ENCODE measurements at places on chromosomes 1 and 21.

- no peak for DNase-seq
Measured at GRCh38 chr1:92653605-92654381, 131.1 kb downstream of the EVI5 start.

GRCh38 chr21:34960687-34961086 lies 88.4 kb downstream of the RUNX1 start:
- no peak for DNase-seq

DNA sequence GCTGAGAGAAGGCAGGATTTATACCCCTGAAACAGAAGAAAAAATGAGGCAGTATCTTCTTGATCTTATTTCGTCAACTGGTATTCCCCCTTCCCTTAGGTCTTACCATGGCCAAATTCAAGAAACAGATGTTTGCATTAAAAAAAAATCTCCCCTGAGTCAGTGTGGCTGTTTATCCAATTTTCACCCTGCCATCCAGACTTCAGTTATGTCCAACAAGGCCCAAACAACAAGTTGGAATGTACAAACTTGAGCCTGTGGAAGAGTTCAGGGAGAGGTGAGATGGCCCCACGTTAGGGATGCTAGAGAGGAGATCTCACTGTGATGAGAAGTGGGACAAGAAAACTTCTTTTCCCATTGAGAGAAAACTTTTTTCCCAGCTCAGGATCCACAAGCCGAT lies 147.2 kb upstream of the PROX1 start:
- DNase-seq, result no peak

GRCh38 chr1:207579436-207579799 lies 65.5 kb upstream of the CR1L start:
- DNase-seq, result no peak

- no peak for DNase-seq
Measured at GRCh38 chr1:11877074-11877473, 18.3 kb upstream of the NPPB start.

- no peak for DNase-seq
Measured at GRCh38 chr1:212237651-212238050, 47.6 kb upstream of the PPP2R5A start.

DNA sequence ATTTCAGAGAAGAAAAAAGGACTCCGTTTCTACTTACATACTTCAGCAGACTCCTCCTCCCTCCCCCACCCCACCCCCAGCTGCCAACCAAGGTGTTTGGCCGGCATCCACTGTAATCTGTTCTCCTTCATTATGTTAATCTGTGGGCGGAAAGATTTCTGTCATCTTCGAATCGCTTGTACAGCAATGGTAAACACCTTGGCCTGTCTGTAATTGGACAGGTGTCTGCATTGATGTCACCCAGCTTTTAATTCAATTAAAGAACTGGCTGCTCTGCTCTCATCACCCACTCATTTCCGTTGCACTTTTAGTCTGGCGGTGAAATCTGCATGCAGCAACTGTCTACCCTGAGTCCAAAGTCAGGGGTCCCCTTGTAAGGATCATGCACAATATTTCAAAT lies 368.6 kb downstream of the USH2A start:
- DNase-seq, result no peak

DNA sequence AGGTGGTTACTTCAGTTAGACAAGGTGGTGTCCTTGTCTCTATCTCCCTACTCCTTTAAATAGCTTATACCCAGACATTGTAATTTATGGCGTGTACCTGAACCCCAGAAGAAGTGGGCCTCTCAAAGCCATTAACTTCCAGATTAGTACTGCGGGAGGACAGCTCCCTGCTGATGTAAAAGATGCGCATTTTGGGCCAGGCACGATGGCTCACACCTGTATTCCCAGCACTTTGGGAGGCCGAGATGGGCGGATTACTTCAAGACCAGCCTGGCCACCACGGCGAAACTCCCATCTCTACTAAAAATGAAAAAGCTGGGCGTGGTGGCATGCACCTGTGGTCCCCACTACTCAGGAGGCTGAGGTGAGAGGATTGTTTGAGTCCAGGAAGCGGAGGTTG lies 15.0 kb upstream of the PLEKHM2 start:
- no peak for DNase-seq

DNA sequence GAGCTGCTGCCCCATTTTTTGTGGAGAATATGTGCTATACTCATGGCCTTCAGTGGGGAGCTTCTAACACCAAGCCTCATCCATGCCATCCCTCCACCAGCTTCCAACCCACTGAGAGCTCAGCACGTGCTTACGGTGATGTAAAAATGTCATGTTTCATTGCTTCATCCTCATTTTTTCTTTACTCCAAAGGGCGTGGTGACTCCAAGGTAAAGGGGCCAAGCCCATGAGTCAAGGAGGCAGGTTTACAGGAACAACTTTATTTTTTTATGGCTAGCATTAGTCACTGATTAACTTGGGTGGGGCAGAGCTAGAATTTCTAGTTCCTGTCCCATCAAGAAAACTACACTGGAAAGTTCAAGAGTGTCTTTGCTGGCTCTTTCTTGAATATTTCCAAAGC lies at the start of gene C1orf226:
Gene C1orf226 (plus strand): TSS at position 346 of the 400 bp plus-strand sequence. CDS start 174 bp downstream, outside the sequence.
- no peak for DNase-seq

DNA sequence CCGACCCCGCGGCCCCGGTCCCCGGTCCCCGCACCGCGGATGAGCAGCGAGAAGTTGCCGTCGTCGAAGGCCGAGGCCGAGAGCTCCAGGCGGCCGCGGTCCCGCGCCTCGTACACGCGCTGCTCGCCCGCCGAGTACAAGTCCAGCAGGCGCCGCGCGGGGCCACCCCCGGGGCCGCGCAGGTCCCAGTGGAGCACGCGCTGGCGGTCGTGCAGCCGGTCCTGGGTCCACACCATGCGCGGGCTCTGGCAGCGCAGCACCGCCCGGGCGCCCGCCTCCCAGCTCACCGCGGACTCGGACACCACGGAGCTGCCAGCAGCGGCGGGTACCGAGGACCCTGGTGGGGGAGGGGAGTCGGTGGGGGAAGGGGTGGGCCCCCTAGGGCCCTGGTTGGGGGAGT lies 2.9 kb downstream of the MXRA8 start:
- no peak for DNase-seq

DNA sequence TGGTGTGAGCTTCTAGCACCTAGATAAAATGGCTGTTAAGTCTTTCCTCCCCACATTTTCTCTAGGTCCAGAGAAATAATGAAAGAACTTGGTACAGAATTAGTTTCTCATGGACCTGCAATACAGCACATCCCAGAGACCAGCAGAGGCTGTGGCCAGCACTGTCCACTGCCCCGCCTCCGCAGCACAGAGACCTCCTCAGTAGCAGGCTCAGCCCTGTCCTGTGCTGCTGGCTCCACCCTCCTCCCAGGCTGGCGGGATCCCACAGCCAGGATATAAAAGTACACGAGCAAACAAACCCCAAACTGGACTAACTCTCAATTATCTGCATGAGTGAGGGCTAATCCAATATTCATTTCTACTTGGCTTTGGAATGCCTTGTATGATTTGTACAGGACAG lies 401.5 kb downstream of the RPS6KC1 start:
- no peak for DNase-seq

DNA sequence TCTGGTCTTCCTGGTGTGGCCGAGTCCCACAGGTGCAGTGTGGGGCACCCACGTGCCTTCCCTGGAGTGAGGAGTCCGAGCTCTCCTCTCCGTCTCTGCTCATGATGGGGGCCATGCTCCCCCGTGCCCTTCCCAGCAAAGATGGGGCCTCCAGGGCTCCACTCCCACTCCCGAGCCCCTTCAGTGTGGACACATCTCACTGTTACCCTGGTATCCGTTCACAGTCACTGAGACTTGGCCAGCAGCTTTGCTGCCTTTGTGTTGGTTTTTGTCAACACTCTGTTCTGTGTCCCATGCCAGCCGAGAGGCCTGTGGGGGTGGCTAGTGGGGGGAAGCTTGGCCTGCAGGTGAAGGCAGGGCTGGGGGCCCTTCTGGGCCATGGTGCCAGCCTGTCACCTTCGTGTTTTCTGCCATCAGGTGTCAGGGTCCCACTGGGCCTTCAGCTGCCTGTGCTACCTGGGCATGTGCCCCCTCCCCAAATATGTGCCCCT lies 46.9 kb upstream of the POFUT2 start:
- no peak for DNase-seq

GRCh38 chr1:170410401-170411166 lies 121.4 kb upstream of the GORAB start:
- DNase-seq, result no peak

DNA sequence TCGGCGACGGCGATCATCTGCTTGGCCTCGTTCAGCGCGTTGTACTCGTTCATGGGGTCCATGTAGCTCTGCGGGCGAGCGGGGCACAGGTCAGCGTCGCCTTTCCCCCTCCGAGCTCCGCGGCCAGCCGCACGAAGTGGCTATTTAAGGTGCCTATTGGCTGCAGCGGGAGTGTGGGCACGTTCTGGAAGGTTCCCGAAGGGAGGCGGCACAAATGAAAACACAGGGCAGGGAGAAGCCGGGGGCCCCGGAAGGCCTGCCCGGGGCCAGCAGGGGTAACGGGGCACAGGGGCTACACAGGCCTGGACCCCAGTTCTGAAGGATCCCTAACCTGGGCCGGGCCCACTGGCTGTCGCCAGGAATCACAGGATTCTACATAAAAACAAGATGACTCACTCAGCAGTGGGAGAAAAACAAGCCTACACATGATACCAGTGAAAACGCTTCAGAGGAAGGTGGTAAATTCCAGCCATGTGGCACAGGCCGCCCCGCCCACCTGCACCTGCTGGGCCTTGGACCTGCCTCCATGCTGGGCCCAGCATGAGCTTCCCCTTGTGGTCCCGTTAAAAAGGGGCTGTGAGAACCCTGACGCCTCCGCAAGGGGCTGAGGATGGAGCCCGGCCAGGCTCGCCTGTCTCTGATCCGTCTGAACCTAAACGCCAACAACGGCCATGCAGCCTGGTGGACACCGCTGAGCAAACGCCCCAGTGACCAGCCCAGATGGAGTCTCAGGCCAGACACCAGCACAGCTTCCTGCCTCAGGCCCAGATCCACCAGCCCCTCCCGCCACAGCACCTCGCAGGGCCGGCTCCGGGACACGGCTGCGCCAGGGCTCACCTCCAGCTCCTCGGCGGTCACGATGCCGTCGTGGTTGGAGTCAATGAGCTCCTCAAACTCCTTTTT lies 3.9 kb upstream of the TNFRSF4 start:
- no peak for DNase-seq

DNA sequence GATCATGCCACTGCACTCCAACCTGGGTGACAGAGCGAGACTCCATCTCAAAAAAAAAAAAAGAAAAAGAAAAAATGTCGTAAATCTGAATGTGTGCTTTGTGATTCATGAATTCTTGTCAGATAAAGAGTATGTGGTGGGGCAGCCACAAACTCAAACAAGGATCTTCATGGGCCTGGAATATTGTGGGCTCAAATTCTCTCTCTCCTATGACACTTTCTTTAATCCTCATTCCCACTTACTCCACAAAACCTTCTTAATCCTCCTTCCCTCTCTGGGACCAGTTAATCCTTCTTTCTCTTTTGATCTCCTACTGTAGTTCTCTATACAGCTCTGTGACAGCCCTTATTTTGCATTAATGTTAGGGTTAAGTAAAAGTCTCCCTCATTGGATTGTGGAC lies 112.3 kb downstream of the AK5 start:
- no peak for DNase-seq

GRCh38 chr1:218874313-218874712 lies 299.4 kb upstream of the LYPLAL1 start:
- DNase-seq, result no peak

- DNase-seq, result no peak
Measured at GRCh38 chr1:43349594-43350306, 9.0 kb upstream of the CDC20 start.

GRCh38 chr1:13992489-13993285 lies 292.7 kb downstream of the PRDM2 start:
- DNase-seq, result no peak

DNA sequence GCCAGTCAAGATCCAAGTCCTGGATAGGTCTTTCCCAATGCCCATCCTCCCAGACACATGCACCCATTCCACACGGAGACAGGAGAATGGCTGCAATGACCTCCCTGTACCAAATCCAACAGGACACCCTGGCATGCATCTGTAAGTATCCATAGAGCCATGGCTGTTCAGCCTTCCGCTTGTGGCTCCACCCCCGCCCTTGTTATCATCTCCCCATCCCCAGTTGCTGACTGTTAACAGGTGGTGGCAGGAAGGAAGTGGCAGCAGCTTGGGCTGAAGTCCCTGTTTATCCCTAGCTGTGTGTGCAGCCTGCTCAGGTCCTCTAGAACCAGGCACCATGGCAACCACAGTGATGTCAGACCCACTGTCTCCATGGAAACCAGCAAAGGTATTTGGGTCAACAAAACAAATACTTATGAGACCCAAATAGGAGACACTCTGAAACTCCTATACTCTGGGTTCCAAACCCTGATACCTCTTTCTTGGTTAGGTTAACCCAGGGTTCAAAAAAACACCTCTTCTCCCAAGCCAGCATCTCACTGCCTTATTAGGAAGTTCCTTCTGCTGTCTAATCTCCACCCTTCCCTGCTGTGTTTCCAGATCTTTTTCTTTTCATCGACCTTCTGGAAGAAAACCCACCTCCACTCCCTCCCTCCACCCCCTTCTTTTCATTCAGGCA lies 721 bp downstream of the PBXIP1 start:
- peak; percentile 83 for DNase-seq

- no peak for DNase-seq
Measured at GRCh38 chr1:20551161-20551560, 1.2 kb upstream of the FAM43B start.

- no peak for DNase-seq
Measured at GRCh38 chr1:43465505-43466067, 11.9 kb upstream of the HYI start.

DNA sequence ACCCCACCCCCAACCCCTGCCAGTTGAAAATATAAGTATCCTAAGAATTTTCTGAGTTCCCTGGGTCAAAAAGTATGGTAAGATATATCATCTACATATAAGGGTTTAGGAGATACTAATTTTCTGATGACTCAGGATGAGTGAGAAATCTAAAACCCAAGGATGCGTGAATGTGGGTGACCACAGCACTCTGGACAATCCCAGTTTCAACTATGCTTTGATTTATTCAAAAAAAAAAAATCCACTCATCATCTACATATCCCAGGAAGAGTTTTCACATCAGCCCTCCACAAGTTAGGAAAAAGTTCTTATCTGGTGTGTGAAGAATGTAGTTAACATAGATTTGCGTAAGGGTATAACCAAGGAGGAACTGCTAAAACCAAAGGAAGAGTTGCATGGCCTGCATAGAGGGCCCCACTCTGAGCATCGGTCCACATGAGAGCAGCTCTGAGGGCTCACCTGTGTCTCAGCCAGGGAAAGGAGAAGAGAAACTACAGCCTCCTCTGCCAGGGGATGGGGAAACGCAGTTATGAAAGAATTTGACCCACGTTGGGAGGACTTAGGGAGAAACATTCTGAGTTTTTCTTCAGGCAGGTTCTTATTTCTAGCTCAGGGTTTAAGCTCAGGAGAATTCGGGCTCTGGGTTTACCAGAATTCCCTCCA lies 18.8 kb downstream of the LAMB3 start:
- no peak for DNase-seq

GRCh38 chr1:209766051-209766450 lies 10.2 kb downstream of the TRAF3IP3 start:
- DNase-seq, result no peak

DNA sequence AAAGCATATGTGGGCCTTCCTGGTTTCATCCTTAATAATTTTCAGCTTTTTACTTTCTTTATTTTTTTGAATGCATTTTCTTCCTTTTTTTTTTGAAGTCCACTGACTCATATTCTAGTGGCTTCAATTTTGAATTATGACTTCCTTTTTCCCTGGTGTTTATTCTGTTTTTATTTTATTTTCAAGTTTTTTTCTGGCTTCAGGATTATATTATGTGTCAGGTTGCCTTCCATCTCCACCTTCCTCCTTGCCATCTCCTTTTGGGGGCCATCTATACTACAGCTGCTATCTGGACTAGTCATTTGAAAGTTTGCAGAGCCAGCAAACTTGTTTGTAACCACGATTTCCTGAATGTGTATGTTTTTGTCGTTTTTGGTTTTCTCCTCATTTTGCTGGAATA lies 117.6 kb downstream of the LEPR start:
- DNase-seq, result no peak

- no peak for DNase-seq
Measured at GRCh38 chr1:168892931-168893330, 163.9 kb upstream of the DPT start.
